ENCODE measurements at places on chromosomes 2 and 18.

- no peak for DNase-seq
Measured at GRCh38 chr2:45895241-45895861, 243.9 kb downstream of the PRKCE start.

- DNase-seq, result no peak
Measured at GRCh38 chr18:10995550-10995949, 153.8 kb downstream of the PIEZO2 start.

DNA sequence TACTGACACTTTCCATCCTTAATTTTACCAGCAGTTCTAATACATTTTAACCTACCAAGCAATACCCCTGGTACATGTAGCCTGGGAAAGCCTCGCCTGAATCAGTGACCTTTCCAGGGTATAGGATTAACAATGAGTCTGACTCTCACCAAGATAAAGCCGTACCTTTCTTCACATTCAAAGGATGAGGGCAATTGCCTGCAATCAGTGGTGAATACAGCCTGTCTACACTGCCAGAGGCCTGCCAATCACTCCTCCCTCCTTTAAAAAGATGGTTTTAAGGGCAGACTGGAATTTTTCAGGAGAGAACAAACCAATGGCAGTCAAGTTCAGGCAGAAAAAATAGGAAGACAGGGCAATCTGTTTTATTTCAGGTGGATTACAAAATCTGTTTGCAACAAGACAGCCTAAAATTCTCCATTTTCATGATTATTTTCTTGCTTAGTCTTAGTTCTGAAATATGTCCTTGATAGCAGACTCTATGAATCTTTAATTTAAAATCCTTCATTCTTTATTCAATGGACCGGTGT, 4.8 kb downstream of the EPHA4 start:
- DNase-seq, result no peak

- DNase-seq, result no peak
Measured at GRCh38 chr2:56770490-56770889, 586.7 kb downstream of the CCDC85A start.

- no peak for DNase-seq
Measured at GRCh38 chr18:55069497-55069896, 110.2 kb upstream of the CCDC68 start.

- DNase-seq, result no peak
Measured at GRCh38 chr18:31101183-31102024, 817 bp downstream of the DSC2 start.

- no peak for DNase-seq
Measured at GRCh38 chr18:45165871-45166270, 449.4 kb upstream of the SLC14A2 start.

DNA sequence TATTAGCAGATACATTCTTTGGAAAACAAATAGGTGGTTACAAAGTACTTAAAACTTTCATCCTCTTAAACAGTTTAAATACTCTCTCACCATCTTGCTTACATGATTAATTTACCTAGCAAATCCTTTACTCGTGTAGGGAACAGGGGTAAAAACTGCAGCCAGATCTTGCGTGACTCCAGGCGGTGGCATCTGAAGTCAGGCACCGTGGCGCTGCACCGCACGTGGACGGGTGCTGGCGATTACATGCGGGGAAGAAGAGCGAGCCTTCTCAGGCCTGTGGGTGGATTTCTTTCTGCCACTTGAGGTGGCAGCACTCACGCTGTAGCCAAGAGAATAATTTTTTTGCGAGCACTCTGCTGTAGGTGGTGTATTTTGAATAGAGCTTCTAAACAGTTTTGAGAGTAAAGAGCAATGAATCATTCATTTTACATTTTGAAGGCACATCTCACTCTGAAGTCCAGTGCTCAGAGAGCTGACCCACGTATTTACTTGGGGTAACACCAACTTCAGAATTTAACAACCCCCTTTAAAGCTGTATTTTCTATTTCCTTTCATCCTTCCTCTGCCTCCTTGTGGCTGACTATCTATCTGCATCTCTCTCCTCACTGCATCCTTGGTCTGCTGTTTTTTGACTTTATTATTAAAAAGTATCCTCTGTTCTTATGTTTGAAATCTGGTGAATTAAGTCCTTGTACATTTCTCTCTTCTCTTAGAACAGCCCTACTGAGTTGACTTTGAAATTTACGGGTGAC, 68.9 kb downstream of the EPAS1 start:
- DNase-seq, result no peak

GRCh38 chr2:40666398-40666797, 214.5 kb upstream of the SLC8A1 start:
- DNase-seq, result no peak

DNA sequence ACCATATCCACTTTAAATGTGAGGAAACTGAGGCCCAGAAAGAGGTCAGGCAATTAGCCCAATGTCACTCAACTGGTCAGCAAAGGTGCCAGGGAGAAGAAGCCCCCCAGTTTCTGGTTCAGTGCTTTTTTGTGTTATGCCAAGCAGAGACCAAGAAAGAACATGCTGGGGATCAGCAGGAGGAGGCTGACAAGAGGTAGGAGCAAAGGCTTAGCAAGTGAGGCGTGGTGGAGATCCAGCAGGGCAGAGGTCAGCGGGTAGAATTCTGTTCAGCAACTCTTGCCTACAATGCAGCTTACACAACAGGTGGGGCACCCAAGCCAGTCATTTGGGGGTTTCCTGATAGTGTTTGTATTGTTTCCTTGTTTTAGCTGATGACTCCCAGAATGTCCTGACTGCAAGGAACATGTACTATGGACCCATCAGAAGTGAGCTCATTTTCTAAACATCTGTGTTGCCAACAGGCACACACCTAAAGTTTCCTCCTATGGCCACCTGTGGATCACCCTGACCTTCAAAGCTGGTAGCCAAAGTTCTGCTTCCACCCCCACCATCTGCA, 28.2 kb downstream of the LPIN2 start:
- DNase-seq, result no peak

DNA sequence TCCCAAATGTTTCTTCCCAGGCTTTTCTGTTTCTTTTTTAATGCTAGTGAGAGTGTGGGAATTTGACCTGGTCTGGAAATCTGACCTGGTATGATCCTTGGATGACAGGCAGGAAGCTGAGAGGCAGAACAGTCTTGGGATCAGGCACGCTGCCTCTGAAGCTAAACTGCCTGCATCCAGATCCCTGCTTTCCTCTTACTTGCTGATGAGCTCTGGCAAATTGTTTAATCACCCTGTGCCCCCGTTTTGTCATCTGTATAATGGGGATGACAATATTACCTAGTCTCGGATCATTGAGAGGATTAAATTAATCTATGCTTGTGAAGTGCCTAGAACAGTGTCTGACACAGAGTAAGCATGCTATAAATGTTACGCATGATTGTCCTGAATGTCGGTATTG, 3.3 kb downstream of the KLHL23 start:
- no peak for DNase-seq

DNA sequence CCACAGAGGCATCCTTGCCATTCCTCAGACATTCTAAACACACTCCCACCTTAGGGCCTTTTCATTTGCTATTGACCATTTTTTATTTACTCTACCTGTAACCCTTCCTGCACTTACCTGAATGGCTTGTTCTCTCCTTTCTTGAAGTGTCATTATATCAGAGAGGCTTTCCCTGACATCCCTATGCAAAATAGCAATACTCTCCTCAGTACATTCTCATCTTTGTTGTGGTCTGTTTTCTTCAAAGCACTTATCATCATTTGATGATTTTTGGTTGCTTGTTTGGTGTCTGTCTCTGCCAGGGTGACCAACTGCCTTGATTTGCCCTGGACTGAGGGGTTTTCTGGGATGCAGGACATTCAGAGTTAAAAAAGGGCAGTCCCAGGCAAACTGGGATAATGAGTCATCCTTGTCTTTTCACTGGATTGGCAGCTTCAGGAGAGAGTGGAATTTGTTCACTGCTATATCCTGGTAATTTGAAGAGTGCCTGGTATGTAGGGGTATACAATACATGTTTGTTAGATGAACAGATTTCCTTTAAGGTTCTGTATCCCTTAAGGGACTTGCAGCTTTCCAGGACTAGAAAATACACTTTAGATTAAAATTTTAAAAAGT, 102.4 kb downstream of the BABAM2 start:
- DNase-seq, result no peak

DNA sequence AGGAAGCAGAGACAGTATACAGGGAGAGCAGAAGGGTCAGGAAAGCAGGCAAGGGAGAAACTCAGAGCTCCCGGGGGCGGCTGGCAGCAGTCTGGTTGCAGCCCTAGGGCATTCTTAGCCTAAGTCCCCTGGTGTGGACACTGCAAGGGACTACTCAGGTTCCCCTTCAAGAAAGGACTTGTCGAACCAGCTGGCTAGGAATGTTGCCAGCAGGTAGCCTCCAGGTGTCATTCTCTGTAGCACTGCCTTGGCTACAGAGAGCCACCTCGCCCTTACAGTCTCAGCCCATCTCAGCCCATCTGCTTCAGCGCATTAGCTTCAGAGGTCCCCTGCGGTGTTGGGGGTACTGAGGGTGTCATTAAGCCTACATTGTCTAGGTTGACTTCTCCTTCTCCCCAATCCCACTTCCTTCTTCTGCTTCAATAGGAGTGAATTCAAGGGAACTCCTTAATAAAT, 11.3 kb upstream of the TMSB10 start:
- no peak for DNase-seq

- no peak for DNase-seq
Measured at GRCh38 chr2:148614322-148615049, 30.1 kb upstream of the EPC2 start.

GRCh38 chr2:108604196-108604595, 69.9 kb downstream of the LIMS1 start:
- DNase-seq, result no peak

DNA sequence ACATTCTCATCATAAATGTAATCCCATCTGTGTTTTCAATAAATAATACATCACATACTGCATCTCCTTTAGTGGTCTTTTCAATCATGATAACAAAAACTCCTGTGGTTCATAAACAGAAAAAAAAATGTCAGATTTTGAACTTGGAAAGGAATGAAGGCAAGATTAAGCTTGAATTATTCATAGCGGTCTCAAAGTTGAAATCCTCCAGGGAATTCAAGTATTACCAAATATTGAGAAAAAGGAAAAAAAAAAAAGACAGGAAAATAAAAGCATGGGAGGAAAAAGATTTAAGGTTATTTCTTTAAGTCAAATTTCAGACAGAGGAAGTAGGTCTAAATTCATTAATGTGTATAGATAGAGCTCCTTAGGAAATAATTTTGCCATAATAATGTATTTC, 92.1 kb downstream of the COLEC12 start:
- DNase-seq, result no peak

GRCh38 chr2:106782681-106783080, 103.3 kb downstream of the ST6GAL2 start:
- no peak for DNase-seq

DNA sequence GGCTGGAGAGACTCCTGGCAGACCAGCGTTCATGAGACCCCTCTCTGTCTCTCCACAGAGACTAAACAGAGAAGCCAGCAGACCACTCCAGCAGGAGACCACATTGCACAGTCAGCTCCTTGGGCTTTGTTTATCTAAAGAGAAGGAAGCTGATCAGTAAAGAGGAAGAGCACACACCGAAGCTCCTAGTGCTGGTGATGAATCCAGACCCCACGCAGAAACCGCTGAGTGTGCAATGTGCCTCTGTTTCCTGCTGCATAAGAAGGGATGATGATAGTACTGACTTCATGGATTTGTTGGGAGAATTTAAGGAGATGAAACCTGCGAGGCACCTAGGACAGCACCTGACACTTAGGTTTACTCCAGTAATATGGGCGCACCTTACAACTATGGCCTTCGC, 544.1 kb upstream of the ID2 start:
- no peak for DNase-seq

DNA sequence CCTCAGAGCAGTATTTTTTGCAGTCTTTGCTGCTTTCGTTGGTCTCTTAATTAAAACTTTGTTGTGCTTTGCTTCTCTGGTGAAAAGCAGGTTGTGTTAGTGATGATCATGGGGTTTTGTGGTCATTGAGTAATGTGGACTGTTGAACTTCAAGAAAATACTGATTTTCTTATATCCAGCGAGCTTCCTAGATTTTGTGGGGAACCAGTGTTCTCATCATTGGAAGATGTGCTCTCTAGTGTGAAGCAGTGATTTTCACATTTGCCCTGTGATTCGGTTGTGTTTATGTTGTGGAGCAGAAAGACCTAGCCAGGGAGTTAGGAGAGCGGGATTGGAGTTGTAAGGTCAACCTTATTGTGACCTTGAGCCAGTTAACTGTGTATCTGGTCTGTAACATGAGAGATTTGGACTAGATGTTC, 12.4 kb downstream of the ASAP2 start:
- DNase-seq, result no peak

- DNase-seq, result no peak
Measured at GRCh38 chr2:227614740-227615139, at the start of gene SCYGR3. Gene SCYGR3, minus strand, starts transcription at chr2:227614840. Its CDS starts 0 bp downstream, at chr2:227614840.

DNA sequence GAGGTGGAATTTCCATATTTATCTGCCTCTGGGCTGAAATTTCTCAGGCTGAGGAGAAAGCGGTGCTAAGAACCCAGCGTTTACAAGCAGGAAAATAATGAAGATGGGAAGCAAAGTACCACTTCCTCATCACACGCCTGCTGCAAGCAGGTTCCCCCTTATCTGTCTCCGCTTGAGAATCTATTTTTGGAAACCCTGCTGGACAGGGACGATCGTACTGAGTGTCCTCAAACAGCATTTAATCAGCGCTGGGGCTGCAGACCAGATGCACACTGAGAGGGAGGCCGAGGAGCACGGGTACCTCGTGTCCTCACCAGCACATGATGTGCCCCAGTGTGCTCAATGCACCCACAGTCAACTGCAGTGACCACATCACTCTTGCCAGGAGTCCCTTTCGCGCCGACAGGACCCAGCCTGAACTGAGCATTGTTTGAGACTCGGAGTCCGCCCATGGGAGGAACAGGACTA, 160.4 kb downstream of the HDAC4 start:
- DNase-seq, result no peak

- DNase-seq, result no peak
Measured at GRCh38 chr2:10171006-10171800, 48.7 kb downstream of the RRM2 start.

DNA sequence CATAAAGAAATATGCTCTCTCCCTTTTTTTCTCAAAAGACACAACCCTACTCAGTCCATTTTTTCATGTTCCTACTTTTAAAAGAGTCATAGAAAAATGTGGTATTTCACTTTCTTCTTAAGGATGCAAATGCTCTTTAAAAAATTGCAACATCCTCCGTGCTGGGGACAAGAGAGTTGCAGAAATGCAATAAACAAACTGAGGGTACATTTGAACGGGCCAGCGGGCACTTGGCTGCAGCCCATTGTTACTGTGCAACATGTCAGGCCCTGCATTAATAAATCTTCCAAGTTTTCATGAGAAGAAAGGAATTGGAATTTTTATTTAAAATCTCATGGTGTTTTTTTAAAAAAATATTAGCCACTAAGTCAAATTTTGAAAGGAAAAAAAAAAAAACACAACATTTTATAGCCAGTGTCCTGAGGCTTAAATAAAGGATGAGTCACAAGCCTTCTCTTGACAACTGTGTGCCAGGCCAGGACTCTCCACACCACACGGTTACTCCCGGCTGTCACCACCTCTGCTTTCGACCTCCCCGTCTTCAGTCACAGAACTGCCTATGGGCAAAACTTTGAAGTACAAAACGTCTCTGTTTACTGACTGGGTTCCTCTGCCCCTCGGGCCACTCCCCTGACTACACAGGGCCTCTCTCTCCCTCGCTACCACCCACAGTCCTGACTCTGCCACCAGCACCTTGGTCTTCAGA, 57.5 kb upstream of the MFF start:
- DNase-seq, result no peak
